ENCODE measurements at places on chromosomes 2 and 18. TPM values are rescaled to one million over a fixed set of nuclear protein-coding genes. Genes with fewer than 3 reads are reported as not detected.

DNA sequence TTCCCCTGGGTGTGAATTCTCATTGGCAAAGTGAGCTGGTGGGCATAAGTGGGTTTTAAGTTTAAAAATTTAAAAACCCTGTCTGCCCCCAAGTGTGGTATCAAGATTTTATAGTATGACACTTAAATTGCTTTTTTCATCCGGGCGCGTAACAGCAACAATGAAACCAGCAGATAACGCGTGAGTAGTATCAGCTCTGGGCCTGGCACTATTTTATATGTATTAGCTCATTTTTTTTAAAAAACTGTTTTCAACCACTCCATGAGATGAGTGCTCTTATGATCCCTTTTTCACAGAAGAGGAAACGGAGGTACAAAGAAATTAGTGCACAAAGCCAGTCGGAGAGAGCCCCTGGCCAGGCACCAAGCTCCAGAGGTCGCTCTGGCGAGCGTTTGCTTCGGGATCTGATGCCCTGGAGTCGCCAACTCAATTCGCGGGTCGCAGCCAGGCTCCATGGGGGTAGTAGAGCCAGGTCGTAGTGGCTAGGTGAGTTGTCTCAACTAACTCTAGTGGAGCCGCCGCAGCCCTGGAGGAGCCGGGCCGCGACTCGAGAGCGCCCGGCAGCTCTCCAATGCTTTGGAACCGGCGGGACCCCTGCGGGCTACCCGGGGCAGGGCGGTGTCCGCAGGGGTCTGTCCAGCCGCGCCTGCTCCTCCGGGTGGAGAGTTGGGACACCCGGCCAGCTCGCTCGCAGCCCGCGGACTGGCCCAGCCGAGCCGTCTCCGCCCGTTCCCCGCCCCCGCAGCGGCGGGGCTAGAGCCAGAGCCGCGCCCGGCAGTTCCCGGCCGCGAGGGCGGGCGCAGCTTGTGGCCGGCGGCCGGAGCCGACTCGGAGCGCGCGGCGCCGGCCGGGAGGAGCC is at the start of gene IL1R1:
IL1R1 (plus strand) TSS at position 777 of the 859 bp plus-strand sequence. CDS start 14,979 bp downstream, outside the sequence.
- DNase-seq: no peak

GRCh38 chr2:11870584-11870983 is 124.2 kb downstream of the LPIN1 start:
- no peak for DNase-seq

GRCh38 chr2:234286118-234286598 is 210.7 kb downstream of the ARL4C start:
- no peak for DNase-seq

Gene RPRM
- total RNA-seq: not detected

Gene DYNAP
- total RNA-seq: not detected

Data from CD4-positive, alpha-beta memory T cell (primary cell).